ENCODE measurements at places on chromosomes 2 and 18. TPM values are rescaled to one million over a fixed set of nuclear protein-coding genes. Genes with fewer than 3 reads are reported as not detected.

GRCh38 chr18:5463390-5463789 is 80.4 kb downstream of the EPB41L3 start:
- peak; percentile 82 for DNase-seq

GRCh38 chr2:136012315-136012714 is 26.9 kb upstream of the DARS1 start:
- DNase-seq: no peak

DNA sequence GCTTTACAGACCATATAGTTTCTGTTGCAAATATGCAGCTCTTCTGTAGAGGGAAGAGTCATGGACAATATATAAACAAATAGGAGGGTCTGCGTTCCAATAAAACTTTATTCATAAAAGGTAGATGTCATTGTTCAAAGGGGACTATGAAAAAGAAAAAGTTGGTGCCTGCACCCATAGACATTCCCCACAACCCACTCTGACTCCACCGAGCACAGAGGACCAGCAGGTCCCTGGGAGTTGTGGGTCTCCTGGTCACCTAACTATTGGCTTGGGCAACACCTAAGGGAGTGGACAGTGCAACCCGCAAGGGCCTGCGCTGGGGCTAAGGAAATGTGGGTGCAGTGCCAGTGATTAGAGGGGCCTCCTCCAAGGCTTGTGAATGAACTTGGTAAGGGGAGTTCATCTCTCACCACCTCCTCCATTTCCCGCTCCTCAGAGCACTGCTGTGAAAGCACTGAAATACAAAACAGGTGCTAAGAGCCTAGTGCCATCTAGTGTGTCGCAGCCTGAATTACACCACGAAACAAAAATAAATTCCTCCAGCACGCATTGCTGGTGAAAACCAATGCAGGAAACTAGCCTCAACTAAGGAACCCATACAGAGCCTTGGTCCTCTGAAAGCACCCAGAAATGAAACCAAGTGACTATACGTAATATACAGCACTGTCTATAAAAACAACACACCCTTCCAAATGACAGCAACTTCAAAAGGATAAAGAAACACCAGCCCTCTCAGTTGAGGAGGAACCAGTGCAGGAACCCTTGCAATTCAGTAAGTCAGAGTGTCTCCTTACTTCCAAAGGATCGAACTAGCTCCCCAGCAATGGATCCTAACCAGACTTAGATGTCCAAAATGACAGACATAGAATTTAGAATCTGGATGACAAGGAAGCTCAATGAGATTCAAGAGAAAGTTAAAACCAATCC is 166.6 kb downstream of the RNF144A start:
- DNase-seq: no peak

DNA sequence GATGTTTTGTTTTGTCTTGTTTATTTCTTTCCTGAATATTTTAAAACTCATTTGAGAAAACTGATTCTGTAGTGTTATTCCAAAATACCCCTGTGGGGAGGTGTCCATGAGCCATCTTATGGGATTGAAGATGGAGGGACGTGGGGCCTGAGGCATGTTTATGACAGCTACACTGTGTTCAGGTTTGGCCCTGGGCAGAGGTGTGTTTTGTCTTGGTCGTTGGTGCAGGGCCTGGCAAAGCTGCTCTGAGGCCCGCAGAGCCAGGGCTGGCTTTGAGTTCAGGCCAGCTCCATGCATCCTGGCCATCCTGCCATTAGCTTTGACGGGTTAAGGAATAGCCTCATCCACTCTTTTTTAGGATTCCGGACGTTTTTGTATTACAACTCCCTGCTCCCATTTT is 68.9 kb downstream of the TMEM18 start:
- DNase-seq: no peak

DNA sequence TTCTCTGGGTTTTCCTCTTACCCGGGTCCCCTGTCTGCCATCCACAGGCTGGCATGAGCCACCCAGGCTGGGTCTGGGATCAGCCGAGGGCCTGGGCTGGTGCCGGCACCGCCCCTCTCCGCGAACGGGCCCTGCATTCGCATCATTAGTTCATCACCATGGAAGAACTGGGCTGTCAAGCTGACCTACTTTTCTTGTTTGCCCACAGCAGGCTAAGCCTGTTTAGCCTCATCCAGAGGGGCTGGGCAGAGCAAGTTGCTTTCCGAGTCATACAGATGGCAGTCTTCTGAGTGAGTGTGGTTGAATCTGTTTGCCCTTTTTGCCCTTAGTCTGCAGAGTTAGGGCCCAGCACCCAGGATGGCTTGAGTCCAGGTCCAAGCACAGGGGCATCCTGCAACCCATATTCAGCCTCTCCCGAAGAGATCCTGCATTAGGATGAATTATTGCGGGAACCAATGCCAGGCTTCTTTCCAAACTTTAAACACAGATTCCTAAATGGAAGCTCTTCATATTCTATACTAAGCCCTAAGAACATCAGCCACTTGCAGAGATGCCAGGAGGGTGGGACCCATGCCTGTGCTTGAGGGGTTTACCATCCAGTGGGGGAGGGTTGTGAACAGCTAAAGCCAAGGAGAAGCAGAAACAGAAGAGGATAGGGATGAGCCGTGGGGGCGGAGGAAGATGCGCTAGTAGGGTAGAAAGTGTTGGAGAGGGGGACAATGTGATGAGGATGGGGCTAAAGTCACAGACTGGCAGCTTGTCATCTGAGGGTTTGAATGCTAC is 68.0 kb downstream of the NPAS2 start:
- no peak for DNase-seq

DNA sequence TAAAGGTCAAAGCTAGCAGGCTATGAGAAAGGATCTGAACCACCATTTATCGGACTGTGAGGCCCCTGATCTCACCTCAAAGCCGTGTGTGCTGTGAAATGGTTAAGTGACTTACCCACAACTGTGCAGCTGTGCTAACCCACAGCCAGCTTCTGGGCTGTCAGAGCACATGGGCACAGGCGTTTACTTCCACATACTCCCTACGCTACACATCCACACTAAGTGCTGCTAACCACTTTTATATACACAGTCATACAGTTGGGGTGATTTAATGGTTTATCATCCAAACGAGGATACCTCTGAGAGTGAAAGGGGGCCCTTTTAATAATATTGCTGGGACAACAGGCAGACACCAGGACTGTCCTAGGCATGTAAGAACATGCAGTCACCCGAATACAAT is 37.3 kb downstream of the CYRIA start:
- DNase-seq: no peak

- DNase-seq: peak; percentile 88
These were observed 160.3 kb downstream of the INO80D start for GRCh38 chr2:205925373-205926337.

DNA sequence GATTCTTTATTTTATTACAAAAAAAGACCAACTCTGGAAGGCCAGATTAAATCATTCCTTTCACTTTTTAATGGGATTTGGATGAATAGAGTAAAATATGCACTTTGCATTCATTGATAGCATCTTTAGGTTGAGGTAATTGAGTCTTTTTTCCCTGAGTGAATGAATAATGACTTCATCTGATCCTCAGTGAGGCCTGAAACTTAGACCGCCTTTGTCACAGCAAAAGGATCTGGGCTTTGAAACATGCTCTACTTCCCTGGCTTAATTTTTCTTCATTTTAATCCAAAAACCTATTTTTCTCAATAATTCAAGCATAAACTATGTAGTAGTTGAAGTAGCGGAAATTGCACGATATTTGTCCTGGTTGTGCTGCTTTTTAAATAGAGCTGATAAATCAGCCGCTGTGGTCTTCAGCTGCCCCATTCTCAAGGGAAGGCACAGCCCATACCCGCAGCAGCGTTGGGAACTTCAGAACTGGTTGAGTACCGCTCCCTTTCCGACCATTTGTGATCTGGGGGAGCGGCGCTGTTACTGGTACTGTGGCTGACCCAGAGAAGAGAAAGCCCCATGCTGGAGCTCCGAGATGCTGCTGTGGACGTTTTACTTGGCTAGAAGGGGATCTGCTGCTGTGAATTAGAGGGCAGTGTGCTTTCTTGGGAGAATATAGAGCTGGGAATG is 145.3 kb upstream of the NFATC1 start:
- no peak for DNase-seq

- DNase-seq: no peak
These were observed 305.1 kb upstream of the MGAT5 start for GRCh38 chr2:133948610-133949290.

- DNase-seq: no peak
These were observed 11.1 kb downstream of the EML4 start for GRCh38 chr2:42180300-42180699.

DNA sequence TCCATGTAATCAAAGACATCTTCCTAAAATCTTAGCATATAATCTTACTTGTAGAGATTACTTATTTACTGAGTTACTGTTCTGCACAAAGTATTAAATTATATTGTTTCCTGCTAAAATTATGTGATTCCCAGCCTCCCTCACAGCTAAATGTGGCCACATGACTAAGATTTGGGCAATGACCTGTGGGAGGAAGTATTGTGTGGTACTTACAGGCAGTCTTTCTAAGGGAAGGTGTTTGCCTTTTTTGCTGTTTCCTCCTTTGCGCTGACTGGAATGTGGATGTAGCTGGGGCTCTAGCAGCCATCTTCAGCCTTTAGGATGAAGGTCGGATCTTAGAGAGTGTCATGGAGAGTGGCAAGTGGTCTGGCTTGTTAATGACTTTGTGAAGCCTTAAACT is 146.3 kb upstream of the APCDD1 start:
- DNase-seq: no peak

- DNase-seq: no peak
These were observed 297.7 kb downstream of the ICOS start for GRCh38 chr2:204234248-204234647.

GRCh38 chr2:9555297-9556120 is at the start of gene ADAM17:
ADAM17 (minus strand) TSS chr2:9555830; CDS start chr2:9555605, 225 bp downstream.
- peak; percentile 96 for DNase-seq

DNA sequence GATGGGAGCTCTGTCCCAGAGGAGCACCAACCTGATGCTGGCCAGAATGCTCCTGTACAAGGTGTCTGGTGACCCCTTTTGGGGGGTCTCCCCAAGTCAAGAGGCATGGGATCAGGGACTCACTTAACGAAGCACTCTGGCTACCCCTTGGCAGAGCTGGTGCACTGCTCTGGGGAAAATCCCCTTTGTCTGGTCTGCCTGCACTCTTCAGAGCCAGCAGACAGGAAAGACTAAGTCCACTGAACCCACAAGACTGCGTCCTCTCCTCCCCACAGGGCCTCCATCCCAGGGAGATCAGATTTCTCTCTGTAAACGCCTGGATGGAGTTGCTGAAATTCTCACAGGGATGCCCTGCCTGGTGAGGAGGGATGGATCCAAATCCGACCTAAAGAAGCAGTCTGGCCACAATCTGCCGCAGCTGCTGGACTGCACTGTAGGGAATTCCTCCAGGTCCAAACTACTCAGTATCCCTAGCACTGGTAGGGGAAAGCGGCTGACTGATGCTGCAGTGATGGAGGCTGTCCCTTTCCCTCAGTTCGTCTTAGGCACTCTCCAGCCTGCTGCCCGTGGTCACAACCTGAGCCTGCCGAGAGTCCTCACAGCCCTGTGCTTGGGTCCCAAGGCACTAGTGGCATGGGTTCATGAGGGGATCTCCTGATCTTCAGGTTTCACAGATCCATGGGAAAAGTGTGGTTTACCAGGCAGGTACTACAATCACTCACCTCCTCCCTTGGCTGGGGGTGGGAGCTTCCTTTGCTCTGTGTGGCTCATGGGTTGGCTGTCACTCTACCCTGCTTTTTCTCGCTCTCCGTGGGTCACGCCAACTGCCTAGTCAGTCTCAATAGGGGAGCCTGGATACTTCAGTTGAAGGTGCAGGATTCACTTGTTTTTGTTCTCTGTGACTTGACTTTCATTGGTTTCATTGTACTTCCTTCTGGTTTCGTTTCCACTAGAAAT is 98.6 kb downstream of the SLC4A10 start:
- no peak for DNase-seq

ERFE gene
- total RNA-seq: 0.83 TPM

ZNF513 gene
- 0.88 TPM for total RNA-seq

RAPGEF4 gene
- 26.2 TPM for total RNA-seq

DPP4 gene
- 36.3 TPM for total RNA-seq

POTEI gene
- total RNA-seq: not detected

WDR43 gene
- 82.2 TPM for total RNA-seq
